Activated CD8-positive, alpha-beta T cell treated with anti-CD3 and anti-CD28 coated beads, Interleukin-2, amount 10 ng/mL, durations not matched to agents 7 days and 5 days (primary cell): ENCODE measurements at places on chromosomes 5 and 9. TPM values are rescaled to one million over a fixed set of nuclear protein-coding genes. Genes with fewer than 3 reads are reported as not detected.

DNA sequence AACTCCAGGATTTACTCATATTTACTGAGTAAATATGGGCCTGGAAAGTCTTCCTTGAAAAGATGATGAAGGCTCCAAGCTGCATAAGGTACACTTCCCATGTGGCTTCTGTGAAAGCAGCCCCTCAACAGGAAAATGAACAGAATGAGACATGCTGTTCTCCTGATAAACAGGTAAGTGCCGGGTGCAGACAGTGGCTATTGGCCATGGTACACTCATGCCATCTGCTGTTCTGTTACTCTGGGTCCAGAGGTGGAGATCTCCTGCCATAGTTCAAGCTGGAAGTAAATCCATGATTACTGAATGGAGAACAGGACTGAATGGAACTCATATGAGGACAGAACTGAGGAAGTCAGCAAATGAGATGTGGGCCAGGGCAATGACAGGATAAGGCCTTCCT is 103.6 kb downstream of the SLIT3 start:
- no peaks in the 10 kb centered on the region for H3K36me3 ChIP-seq
- H3K4me1 ChIP-seq = no peaks in the 10 kb centered on the region
- H3K4me3 ChIP-seq = no peak overlapping the region
- no peak overlapping the region for H3K27ac ChIP-seq
- no peak for DNase-seq

Gene TMEM215
- not detected for total RNA-seq

DNA sequence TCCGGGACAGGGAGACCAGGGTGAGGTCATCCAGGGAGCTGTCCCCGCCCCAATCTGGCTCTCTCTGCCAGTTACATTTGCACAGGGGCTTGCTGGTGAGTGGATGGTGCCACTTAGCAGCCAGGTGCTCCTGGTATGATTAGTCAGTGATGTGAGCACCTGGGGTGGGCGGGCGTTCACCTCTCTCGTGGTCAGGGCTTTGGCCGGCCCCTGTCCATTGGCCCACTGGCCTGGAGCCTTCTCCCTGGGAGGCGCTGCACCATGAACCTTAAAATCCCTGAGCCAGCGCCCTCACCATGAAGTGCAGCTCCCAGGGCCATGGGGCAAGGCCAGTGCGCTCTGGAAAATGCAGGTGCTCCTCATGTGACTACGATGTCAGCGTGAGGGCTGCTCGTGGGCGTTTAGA is 2.0 kb downstream of the NKD2 start:
- peaks cover 18% of the 10 kb centered on the region for H3K4me1 ChIP-seq
- H3K4me3 ChIP-seq = no peak overlapping the region
- no peak overlapping the region for H3K27ac ChIP-seq
- DNase-seq = peak; percentile 19

- H3K27me3 ChIP-seq = peaks cover 5% of the 10 kb centered on the region
- no peaks in the 10 kb centered on the region for H3K36me3 ChIP-seq
- H3K4me3 ChIP-seq = no peak overlapping the region
Observed at GRCh38 chr5:59746241-59746765, 147.2 kb downstream of the PDE4D start.

DNA sequence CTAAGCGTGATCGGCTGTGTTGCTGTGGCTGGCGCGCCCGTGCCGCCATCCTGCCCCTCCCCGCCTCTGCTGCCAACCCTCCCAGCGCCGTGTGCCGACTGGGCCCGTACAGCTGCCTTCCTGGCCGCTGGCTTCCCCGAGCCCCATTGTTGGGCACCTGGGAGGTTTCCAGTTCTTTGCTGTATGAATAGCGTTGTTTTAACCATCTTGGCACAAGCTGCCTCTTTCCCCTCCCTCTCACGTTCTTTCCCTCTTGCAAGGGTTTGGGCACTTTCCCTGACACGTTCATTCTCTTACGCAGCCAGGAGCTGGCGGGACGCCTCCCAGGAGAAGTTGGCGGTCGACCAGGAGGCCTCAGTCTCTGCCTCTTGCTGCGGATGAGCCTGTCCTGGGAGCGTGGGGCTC is 43.1 kb upstream of the RXRA start:
- H3K27me3 ChIP-seq = peaks cover 9% of the 10 kb centered on the region
- H3K36me3 ChIP-seq = no peaks in the 10 kb centered on the region
- no peak for DNase-seq
- H3K4me1 ChIP-seq = no peaks in the 10 kb centered on the region
- no peak overlapping the region for H3K27ac ChIP-seq

Gene ACSL6
- total RNA-seq = 20.8 TPM

- peak within 1 kb of the TSS; percentile 99 for H3K4me3 ChIP-seq
- peaks cover 4% of the 10 kb centered on the region for H3K27me3 ChIP-seq
- peaks cover 52% of the 10 kb centered on the region for H3K36me3 ChIP-seq
- peak within 1 kb of the TSS; percentile 99 for H3K27ac ChIP-seq
Observed at GRCh38 chr9:131276094-131276888, at the start of gene FAM78A. Gene FAM78A (minus strand): TSS chr9:131276510. CDS start chr9:131276179, 331 bp downstream.

Gene ABITRAM
- 9.3 TPM for total RNA-seq

GRCh38 chr5:126692971-126693370 is 84.0 kb upstream of the LMNB1 start:
- H3K4me1 ChIP-seq = no peaks in the 10 kb centered on the region
- H3K4me3 ChIP-seq = no peak overlapping the region
- H3K27ac ChIP-seq = no peak overlapping the region
- H3K36me3 ChIP-seq = no peaks in the 10 kb centered on the region
- H3K27me3 ChIP-seq = no peaks in the 10 kb centered on the region
- no peak for DNase-seq

- H3K36me3 ChIP-seq = no peaks in the 10 kb centered on the region
- H3K27ac ChIP-seq = no peak overlapping the region
- DNase-seq = no peak
- no peak overlapping the region for H3K4me3 ChIP-seq
- H3K27me3 ChIP-seq = no peaks in the 10 kb centered on the region
- no peaks in the 10 kb centered on the region for H3K4me1 ChIP-seq
Observed at GRCh38 chr9:26142201-26142600, 464.0 kb upstream of the TUSC1 start.

DNA sequence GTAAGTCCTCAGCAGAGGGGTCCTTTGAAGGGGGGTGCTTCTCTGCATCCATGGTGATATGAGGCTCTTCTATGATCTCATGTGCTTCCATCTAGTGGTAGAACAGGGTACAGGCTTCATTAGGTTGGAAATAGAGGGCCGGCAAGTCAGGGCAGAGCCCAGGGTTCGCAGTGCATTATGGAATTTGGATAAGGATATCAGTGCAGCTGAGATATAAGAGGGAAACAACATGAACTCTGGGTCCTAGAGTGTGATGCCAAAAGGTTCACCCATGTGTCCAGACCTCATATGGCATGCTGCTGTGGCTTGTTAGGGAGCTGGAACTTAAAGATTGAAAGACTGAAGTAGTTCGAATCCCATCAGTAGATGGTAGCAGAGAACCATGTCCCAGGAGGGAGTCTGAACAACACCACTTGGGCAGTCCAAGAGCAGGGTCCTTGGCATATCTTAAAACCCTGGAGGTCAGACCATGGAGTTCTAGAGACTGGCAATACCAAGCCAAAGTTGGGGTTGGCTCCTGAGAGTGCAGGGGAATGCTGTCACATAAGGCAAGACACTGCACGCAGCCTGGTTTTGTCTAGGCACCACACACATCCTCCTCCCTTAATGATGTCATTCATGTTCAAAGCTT is 2.3 kb downstream of the FAM221B start:
- no peak overlapping the region for H3K27ac ChIP-seq
- no peak overlapping the region for H3K4me3 ChIP-seq
- no peaks in the 10 kb centered on the region for H3K36me3 ChIP-seq
- peak; percentile 58 for DNase-seq
- H3K27me3 ChIP-seq = peaks cover 14% of the 10 kb centered on the region

Gene SLC25A48
- not detected for total RNA-seq

DNA sequence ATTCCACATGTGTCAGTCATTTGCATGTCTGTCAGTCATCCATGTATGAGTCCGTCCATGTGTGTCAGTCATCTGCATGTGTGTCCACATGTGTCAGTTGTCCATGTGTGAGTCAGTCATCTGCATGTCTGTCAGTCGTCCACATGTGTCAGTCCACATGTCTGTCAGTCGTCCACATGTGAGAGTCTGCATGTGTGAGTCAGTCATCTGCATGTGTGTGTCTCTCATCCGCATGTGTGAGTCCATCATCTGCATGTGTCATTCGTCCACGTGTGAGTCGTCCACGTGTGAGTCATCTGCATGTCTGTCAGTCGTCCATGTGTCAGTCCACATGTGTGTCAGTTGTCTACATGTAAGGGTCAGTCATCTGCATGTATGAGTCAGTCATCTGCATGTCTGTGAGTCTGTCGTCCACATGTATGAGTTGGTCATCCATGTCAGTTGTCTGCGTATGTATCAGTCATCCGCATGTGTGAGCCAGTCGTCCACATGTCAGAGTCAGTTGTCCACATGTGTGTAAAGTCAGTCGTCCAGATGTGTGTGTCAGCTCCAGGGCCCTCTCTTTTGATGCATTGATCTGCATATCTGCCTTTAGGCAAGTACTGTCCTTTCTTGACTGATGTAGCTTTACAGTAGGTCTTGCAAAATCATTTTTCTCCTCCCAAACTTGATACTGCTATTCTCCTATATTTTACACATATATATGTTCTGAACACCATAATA is 72.5 kb upstream of the CACNA1B start:
- peaks cover 52% of the 10 kb centered on the region for H3K36me3 ChIP-seq
- H3K27me3 ChIP-seq = no peaks in the 10 kb centered on the region
- no peak for DNase-seq

Gene PDE8B
- total RNA-seq = not detected

Gene ARL14EPL
- total RNA-seq = not detected

- peaks cover 4% of the 10 kb centered on the region for H3K4me1 ChIP-seq
- H3K36me3 ChIP-seq = peaks cover 19% of the 10 kb centered on the region
- H3K27me3 ChIP-seq = no peaks in the 10 kb centered on the region
- no peak overlapping the region for H3K4me3 ChIP-seq
- no peak overlapping the region for H3K27ac ChIP-seq
- DNase-seq = no peak
Observed at GRCh38 chr5:80884929-80885328, 75.2 kb upstream of the RASGRF2 start.

Gene GBGT1
- total RNA-seq = 4.1 TPM

Gene POLE3
- 78.9 TPM for total RNA-seq

GRCh38 chr9:121399126-121399882 is 29.3 kb upstream of the STOM start:
- H3K4me1 ChIP-seq = peaks cover 14% of the 10 kb centered on the region
- no peak overlapping the region for H3K27ac ChIP-seq
- DNase-seq = no peak
- H3K36me3 ChIP-seq = peaks cover 7% of the 10 kb centered on the region
- H3K27me3 ChIP-seq = peaks cover 19% of the 10 kb centered on the region
